ENCODE measurements at places on chromosomes 16 and 17. TPM values are rescaled to one million over a fixed set of nuclear protein-coding genes. Genes with fewer than 3 reads are reported as not detected.

NUDT7 gene
- 2.9 TPM for total RNA-seq

GRCh38 chr17:57110579-57111325 is 25.7 kb downstream of the AKAP1 start:
- no peak overlapping the region for H3K27ac ChIP-seq
- H3K4me1 ChIP-seq = no peaks in the 10 kb centered on the region
- DNase-seq = no peak
- no peaks in the 10 kb centered on the region for H3K27me3 ChIP-seq
- H3K4me3 ChIP-seq = no peak overlapping the region
- H3K36me3 ChIP-seq = no peaks in the 10 kb centered on the region

E4F1 gene
- total RNA-seq = 30.9 TPM

DNA sequence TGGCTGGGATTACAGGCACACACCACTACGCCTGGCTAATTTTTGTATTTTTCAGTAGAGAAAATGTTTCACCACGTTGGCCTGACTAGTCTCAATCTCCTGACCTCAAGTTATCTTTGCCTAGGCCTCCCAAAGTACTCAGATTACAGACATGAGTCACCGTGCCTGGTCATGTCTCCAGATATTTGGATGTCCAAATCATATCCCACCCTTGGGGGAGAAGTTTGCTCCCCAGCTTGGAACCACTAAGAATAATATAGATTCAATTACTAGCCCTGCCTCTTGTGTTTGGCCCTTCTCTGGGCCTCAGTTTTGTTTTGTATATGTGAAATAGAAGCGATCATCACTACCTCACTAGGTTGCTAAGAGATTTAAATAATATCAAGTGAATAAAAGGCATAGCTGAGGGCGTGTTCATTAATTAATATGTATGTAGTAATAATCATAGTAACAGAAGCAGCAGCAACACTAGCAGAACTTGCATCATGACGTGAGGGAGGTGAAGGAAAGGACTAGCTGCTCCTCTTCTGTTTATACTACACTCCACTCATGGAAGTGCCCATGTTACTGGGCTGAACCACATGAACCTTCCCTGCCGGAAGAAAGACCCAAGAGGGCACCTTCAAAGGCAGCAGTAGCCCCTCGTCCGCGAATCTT is 253.6 kb upstream of the XYLT1 start:
- H3K27me3 ChIP-seq = no peaks in the 10 kb centered on the region
- DNase-seq = peak; percentile 55
- peak overlapping the region; percentile 88 for H3K27ac ChIP-seq

- H3K4me3 ChIP-seq = no peak overlapping the region
- peaks cover 11% of the 10 kb centered on the region for H3K4me1 ChIP-seq
- no peak overlapping the region for H3K27ac ChIP-seq
- no peaks in the 10 kb centered on the region for H3K36me3 ChIP-seq
These were observed 49.9 kb upstream of the COX10 start for GRCh38 chr17:14019186-14019956.

GRCh38 chr16:66918803-66919568 is at the start of gene CDH16:
Gene CDH16 (minus strand): TSS chr16:66918885. CDS start chr16:66918065, 820 bp downstream.
- H3K4me1 ChIP-seq = peaks cover 10% of the 10 kb centered on the region
- H3K36me3 ChIP-seq = no peaks in the 10 kb centered on the region

WFDC1 gene
- total RNA-seq = not detected

- peaks cover 30% of the 10 kb centered on the region for H3K27me3 ChIP-seq
- DNase-seq = no peak
- H3K27ac ChIP-seq = no peak overlapping the region
- H3K4me1 ChIP-seq = no peaks in the 10 kb centered on the region
- H3K4me3 ChIP-seq = no peak overlapping the region
- H3K36me3 ChIP-seq = no peaks in the 10 kb centered on the region
These were observed 142.6 kb downstream of the WSCD1 start for GRCh38 chr17:6212766-6213165.

DNA sequence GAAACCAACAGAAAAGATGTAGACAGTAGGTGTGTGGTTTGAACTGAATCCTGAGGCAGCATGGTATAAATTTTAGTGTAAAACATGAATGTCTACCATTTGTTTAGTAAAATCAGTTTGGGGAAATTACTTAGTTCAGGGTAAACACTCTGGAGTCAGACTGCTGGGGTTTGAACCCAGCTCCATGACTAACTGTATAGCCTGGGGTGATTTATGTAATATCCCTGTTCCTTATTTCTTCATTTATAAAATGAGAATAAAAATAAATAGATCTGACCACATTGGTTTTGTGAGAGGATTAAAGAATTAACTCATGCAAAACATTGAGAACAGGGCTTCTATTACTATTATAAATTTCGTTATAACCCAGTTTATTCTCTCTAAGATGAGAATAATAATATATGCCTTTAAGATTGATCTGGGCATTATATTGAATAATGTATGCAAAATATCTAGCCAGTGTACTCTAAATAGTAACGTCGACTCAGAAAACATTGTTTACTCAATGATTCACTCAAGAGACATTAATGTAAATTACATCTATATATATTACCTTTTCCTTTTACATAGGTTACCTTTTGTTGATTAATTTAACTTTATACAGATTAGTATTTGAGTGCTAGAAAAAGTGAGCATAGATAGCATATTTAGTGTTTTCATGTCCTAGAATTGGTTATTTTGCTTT is 120.6 kb upstream of the KCNJ16 start:
- no peaks in the 10 kb centered on the region for H3K4me1 ChIP-seq
- no peak overlapping the region for H3K27ac ChIP-seq
- no peak overlapping the region for H3K4me3 ChIP-seq
- no peaks in the 10 kb centered on the region for H3K36me3 ChIP-seq
- no peaks in the 10 kb centered on the region for H3K27me3 ChIP-seq
- DNase-seq = no peak

- H3K27me3 ChIP-seq = no peaks in the 10 kb centered on the region
- DNase-seq = peak; percentile 90
- H3K4me3 ChIP-seq = no peak overlapping the region
- peaks cover 75% of the 10 kb centered on the region for H3K4me1 ChIP-seq
These were observed 50.0 kb downstream of the SF3B3 start for GRCh38 chr16:70573451-70574121.

DNA sequence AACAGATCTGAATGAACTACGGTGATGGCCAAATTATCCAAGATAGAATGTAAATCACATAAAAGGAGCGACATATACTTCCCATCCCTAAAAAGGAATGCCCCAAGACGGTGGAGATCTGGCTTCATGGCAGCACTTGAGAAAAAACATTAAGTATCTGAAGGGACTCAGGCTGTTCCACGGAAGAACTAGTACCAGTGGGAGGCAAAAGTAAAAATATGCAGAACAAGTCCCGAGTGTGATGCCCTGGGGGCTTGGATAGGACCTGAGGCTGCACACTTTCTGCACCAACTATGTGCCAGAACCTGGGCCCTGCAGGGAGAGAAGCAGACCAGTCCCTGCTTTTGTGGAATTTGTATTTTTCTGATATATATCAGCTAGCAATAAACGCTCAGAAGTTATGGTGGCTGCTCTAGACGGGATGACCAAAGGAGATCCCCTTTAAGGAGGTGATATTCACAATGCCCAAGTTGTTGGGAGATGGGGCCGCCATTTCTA is 539 bp upstream of the CKLF start:
- H3K4me3 ChIP-seq = peak overlapping the region; percentile 88
- peak overlapping the region; percentile 84 for H3K27ac ChIP-seq
- no peaks in the 10 kb centered on the region for H3K36me3 ChIP-seq

ITGA3 gene
- total RNA-seq = 81.4 TPM

- no peaks in the 10 kb centered on the region for H3K36me3 ChIP-seq
- peaks cover 10% of the 10 kb centered on the region for H3K4me1 ChIP-seq
- peak; percentile 58 for DNase-seq
These were observed 6.0 kb downstream of the WFIKKN2 start for GRCh38 chr17:50841277-50841948.

GRCh38 chr16:53232826-53233529 is 178.2 kb downstream of the CHD9 start:
- H3K36me3 ChIP-seq = peaks cover 89% of the 10 kb centered on the region
- no peak overlapping the region for H3K4me3 ChIP-seq
- no peak for DNase-seq
- peak overlapping the region; percentile 29 for H3K27ac ChIP-seq

GRCh38 chr17:44981221-44981968 is 13.3 kb upstream of the C1QL1 start:
- no peak for DNase-seq
- H3K27ac ChIP-seq = peak overlapping the region; percentile 43
- peaks cover 16% of the 10 kb centered on the region for H3K27me3 ChIP-seq
- H3K4me1 ChIP-seq = peaks cover 12% of the 10 kb centered on the region

- no peak overlapping the region for H3K27ac ChIP-seq
- H3K4me1 ChIP-seq = no peaks in the 10 kb centered on the region
- H3K4me3 ChIP-seq = no peak overlapping the region
- peaks cover 8% of the 10 kb centered on the region for H3K27me3 ChIP-seq
These were observed 80.1 kb downstream of the DNAH17 start for GRCh38 chr17:78497115-78497540.

GRCh38 chr17:28345419-28346198 is 10.0 kb downstream of the TNFAIP1 start:
- H3K4me3 ChIP-seq = no peak overlapping the region
- peak overlapping the region; percentile 82 for H3K27ac ChIP-seq
- H3K36me3 ChIP-seq = peaks cover 78% of the 10 kb centered on the region
- peak; percentile 74 for DNase-seq

SLFN12L gene
- 0.88 TPM for total RNA-seq

GRCh38 chr17:11813871-11814270 is 183.4 kb downstream of the ZNF18 start:
- H3K36me3 ChIP-seq = no peaks in the 10 kb centered on the region
- no peak overlapping the region for H3K27ac ChIP-seq
- H3K27me3 ChIP-seq = no peaks in the 10 kb centered on the region

AIPL1 gene
- total RNA-seq = not detected

GRCh38 chr17:83053739-83054451 is 25.5 kb upstream of the METRNL start:
- no peak overlapping the region for H3K4me3 ChIP-seq
- peak; percentile 51 for DNase-seq
- H3K27ac ChIP-seq = no peak overlapping the region
- no peaks in the 10 kb centered on the region for H3K36me3 ChIP-seq
- no peaks in the 10 kb centered on the region for H3K27me3 ChIP-seq

GRCh38 chr17:63841350-63842172 is 924 bp downstream of the SMARCD2 start:
- peaks cover 39% of the 10 kb centered on the region for H3K4me1 ChIP-seq
- H3K27me3 ChIP-seq = no peaks in the 10 kb centered on the region

- H3K27ac ChIP-seq = no peak overlapping the region
- H3K4me3 ChIP-seq = no peak overlapping the region
These were observed 17.9 kb downstream of the NGFR start for GRCh38 chr17:49513044-49513395.

MYH13 gene
- total RNA-seq = not detected

GRCh38 chr17:69607162-69607834 is 192.8 kb downstream of the MAP2K6 start:
- H3K4me1 ChIP-seq = peaks cover 38% of the 10 kb centered on the region
- H3K36me3 ChIP-seq = no peaks in the 10 kb centered on the region
- H3K27ac ChIP-seq = peak overlapping the region; percentile 94
- H3K27me3 ChIP-seq = no peaks in the 10 kb centered on the region
- no peak for DNase-seq

GRCh38 chr16:3383045-3383448 is 17.8 kb downstream of the ZSCAN32 start:
- no peak overlapping the region for H3K27ac ChIP-seq
- H3K27me3 ChIP-seq = no peaks in the 10 kb centered on the region
- H3K36me3 ChIP-seq = peaks cover 43% of the 10 kb centered on the region
- no peaks in the 10 kb centered on the region for H3K4me1 ChIP-seq

DNA sequence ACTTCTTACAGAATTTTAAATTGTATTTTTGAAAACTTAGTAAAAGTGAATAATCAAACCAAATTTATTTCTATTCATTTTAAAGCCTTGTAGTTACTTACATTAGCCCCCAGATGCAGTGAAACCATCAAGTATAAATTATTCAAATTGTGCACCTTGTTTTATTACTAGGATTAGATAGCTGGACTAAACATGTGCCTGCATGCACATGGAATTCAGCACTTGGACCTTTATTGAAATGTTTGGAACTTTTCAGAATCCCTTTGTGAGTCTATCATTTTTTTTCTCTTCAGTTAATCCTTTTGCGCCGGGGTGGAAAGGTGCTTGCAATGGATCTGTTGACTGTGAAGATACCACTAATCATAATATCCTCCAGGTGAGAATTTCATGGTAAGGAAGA is 4.7 kb downstream of the ZPBP2 start:
- no peak overlapping the region for H3K27ac ChIP-seq
- no peak overlapping the region for H3K4me3 ChIP-seq
- H3K36me3 ChIP-seq = no peaks in the 10 kb centered on the region
- no peak for DNase-seq
- H3K27me3 ChIP-seq = peaks cover 33% of the 10 kb centered on the region

MEFV gene
- under 0.01 TPM for total RNA-seq

MYO15B gene
- total RNA-seq = 0.88 TPM

DDX28 gene
- total RNA-seq = 12.4 TPM

DNA sequence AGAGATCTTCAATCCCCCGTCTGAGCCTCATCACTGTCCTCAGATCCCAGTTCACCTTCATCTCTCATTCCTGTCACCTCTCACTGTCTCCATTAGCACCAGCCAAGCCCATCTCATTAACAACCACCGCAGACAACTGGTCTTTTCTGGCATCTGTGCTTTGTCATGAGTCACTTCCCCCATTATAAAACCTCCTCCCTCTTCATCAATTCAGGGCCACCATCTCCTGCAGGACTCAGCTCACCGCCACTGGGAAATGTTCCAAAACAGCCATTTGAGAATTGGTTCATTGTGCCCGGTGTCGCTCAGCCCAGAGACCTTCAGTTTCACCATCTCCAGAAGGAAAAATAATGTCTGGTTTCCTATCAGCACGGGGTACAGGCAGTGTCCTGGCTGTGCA is 56.9 kb upstream of the TEKT3 start:
- DNase-seq = no peak
- H3K27ac ChIP-seq = no peak overlapping the region
- no peaks in the 10 kb centered on the region for H3K27me3 ChIP-seq
- H3K4me1 ChIP-seq = peaks cover 20% of the 10 kb centered on the region

ARSG gene
- 7.6 TPM for total RNA-seq

- no peak overlapping the region for H3K27ac ChIP-seq
- H3K36me3 ChIP-seq = no peaks in the 10 kb centered on the region
- H3K27me3 ChIP-seq = no peaks in the 10 kb centered on the region
- H3K4me3 ChIP-seq = no peak overlapping the region
- H3K4me1 ChIP-seq = peaks cover 2% of the 10 kb centered on the region
- DNase-seq = no peak
These were observed 109.9 kb upstream of the CORO6 start for GRCh38 chr17:29732613-29733012.

DNA sequence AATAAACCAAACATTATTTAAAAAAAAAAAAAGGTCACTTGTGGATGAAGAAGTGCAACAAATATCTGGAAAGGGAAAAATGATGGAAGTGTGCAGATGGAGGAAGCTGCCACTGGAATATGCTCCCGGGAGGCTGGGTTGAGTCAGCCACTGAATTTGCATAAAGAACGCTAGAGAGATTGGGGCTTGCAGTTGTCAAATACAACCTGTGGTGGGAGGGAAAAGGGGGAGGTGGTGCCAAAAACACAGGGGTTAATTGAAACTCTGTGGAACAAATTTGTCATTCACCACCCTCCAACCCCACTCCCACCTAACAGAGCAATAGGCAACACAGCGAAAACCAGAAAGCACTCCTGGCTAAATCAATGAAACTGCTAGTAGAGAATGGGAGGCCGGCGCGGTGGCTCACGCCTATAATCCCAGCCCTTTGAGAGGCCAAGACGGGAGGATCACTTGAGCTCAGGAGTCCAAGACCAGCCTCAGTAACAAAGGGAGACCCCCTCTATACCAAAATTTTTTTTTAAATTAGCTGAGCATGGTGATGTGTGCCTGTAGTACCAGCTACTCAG is 37.6 kb upstream of the RPL38 start:
- H3K27me3 ChIP-seq = no peaks in the 10 kb centered on the region
- no peak overlapping the region for H3K27ac ChIP-seq
- H3K36me3 ChIP-seq = no peaks in the 10 kb centered on the region

Measured in osteoblast (primary cell).